ENCODE measurements at places on chromosomes 5 and 9.
A peak's percentile ranks its signal among the peaks of the same experiment; 100 is the strongest.

- DNase-seq = no peak
Measured at GRCh38 chr9:5784526-5785315, 48.2 kb downstream of the ERMP1 start.

- no peak for DNase-seq
Measured at GRCh38 chr5:160475864-160476438, 54.3 kb downstream of the PTTG1 start.

DNA sequence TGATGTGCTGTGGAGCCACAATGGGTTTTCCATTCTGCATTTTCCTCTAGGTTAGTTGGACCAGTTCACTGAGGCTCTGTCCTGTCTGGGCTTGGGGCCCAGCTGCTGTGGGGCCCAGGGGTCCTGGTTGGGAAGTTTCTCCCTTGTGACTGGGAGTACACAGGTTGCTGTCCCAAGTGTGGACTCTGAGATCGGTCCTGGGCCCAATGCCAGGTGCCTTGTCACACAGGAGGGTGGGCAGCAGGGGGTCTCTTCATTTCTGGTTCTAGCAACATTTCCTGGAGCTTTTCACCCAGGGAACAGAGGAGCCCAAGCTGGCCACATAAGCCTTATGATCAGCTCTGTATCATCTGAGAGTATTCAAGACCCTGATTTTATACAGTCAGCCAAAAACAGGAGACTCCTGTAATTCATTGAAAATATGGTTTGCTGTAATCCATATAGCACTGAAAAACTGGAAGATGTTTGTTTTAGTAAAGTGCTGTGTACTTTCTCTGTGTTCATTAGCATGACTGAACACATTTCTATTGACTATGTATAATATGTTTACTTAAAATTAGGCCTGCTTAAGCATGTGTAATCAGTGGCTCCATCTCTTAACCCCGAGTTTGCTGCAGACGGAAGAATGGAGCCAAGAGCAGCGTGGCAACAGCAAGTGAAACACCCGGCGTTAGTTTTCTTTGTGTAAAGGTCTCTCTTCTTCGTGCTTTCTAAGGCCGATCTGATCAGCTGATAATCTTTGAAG lies 62.5 kb downstream of the MVB12B start:
- no peak for DNase-seq

- DNase-seq = no peak
Measured at GRCh38 chr5:34484216-34484920, 171.8 kb upstream of the RAI14 start.

DNA sequence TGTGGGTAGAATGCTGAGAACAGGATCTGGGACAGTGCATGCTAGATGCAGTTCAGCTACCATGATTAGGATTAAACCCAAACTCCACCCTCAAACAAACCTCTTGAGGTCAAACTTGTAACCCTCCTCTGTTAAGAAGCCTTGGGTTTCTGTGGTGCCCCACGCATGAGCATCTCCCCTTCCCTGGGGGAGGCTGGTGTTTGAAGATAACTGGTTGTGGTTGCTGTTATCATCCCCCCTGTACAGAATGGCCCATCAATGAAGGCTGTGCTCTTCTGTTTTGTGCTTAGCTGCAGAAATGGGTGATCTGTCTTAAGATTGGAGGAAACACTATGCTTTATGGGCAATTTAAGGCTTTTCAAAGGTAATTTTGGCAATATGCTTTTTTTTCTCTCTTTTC lies 4.4 kb upstream of the DAB2IP start:
- DNase-seq = no peak

DNA sequence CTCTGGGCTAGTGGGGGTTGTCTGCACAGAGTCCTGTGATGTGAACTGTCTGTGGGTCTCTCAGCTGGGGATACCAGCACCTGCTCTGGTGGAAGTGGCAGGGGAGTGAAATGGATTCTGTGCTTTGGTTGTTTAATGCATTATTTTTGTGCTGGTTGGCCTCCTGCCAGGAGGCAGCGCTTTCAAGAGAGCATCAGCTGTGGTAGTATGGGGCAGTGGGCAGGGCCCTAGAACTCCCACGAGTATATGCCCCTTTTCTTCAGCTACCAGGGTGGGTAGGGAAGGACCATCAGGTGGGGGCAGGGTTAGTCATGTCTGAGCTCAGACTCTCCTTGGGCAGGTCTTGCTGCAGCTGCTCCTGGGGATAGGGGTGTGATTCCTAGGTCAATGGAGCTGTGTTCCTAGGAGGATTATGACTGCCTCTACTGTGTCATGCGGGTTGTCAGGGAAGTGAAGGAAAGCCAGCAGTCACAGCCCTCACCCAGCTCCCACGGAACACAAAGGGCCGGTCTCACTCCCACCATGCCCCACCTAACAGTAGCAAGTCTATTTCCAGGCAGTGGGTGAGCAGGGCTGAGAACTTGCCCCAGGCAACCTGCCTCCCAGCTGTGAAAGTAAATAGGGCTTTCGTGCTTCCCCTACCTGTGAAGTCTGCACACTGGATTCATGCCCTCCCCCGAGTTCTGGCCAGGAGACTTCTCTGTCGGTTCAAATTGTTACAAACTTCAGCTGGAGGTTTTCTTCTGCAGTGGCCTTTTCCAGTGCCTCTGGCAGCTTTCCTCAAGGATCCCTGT lies 25.7 kb upstream of the FAM81B start:
- DNase-seq = no peak

GRCh38 chr5:141529002-141529401 lies 40.1 kb downstream of the PCDHGC5 start:
- no peak for DNase-seq

- no peak for DNase-seq
Measured at GRCh38 chr5:155767470-155767869, 559.5 kb upstream of the SGCD start.

DNA sequence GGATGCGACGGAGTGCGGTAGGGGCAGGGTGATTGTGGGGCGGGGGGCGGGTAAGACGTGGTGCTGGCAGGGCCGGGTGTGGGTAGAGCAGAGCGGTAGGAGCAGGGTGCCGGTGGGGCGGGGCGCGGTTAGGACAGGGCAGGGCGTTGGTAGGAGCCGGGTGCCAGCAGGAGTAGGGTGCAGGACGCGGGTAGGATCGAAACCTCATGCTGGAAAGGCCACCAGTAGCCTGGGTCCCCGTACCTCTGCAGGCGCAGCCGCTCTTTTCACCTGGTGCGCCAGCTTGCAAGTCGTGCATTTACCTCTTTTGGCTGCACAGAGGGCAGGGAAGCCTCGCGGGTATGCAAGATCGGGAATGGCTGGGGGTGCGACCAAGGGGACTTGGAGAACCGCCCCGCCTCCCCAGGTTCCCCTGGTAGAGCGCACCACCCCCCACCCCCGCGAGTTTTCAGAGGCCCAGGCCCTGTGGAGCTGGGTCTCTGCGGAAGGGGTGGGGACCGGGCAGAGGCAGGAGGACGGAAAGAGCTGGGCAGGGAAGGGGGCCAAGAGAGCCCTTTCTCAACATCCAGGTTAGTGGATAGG lies 104.8 kb upstream of the SIMC1 start:
- DNase-seq = peak; percentile 36

GRCh38 chr5:100789694-100790093 lies 113.4 kb downstream of the ST8SIA4 start:
- no peak for DNase-seq

GRCh38 chr5:31794009-31794408 lies 155.1 kb downstream of the PDZD2 start:
- no peak for DNase-seq

DNA sequence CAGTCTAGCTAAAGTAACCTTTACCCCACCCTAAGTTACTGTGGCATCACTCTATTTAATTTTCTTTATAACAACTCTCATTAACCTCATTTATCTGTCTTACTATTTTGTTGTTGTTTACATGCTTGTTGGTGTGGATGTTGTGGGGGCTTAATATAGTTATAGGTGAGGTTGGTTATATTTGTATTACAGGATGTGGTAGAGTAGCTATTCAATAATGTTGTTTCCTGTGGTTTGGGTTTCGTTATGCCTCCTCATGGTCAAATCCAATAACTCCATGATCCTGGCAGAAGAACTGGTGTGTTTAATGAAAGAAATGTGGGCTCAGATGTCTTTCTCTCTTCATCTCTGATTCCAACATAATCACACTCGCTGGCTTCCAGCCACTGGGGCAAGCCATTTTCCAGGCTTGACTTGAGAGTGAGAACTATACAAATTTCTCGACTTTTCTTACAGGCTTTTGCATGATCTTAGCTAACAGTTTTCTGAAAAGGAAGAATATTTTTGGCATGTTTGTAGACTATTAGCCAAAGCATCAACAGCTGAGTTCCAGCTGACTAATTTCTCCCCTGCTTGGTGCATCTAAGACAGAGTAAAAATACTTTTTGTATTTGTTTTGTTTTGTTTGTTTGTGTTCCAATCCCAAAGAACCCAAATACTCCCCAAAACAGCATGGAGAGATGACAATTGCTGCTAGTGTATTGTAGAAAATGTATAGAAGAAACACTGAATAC lies 303.7 kb upstream of the PAPPA start:
- DNase-seq = no peak

GRCh38 chr5:76163111-76163628 lies 80.0 kb downstream of the SV2C start:
- DNase-seq = no peak

DNA sequence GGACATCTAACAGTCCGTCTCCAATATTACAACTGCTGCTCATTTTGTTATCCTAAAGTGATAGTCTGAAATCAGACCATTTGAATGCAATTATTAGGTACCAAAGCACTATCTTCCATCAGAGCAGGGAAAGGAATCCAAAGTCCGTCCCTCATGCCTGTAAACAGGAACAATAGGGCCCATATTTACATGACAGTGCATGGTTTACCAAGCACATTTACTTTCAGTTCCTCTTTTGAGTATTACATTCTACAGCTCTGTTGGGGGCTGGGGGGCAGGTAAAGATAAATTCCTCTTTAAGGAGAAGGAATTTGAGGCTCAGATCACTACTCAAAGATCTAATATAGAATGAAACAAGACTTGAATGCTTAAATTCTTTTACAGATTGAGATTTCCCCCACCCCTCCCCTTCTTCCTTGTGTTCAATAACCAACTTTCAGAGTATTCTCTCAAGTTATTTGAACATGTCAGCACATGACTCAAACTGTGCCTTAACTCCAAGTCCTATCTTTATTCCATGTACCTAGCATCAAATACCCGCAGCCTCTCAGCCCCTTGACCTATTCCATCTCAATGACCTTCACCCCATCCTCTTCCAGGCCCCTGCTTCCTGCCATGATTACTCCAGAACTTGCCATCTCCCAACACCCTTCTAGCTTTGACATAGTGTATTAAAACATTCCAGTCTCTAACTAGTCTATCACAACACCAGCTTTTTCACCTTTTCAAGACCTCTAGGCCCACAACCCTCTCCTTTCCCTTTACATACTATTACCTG lies 71.0 kb downstream of the BRINP1 start:
- no peak for DNase-seq

DNA sequence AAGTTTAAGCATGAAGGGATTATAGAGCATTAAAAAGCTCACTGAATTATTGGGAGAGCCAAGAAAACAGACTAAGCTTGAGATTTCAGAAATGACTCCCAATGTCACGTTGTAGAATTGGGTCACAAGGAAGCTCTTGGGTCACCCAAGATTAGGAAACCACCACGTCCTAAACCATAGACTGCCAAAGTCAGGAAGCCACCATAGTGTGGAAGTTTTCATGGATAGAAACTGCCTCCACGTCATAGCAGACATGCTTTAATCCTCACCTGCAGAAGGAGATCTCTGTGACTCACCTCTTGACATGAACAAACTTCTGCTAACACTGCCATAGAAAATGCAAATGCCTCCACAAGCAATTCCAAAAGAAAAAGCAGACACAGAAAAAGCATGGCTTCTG lies 106.3 kb downstream of the SLC1A3 start:
- DNase-seq = no peak

- no peak for DNase-seq
Measured at GRCh38 chr9:98567540-98568233, 141.0 kb downstream of the GABBR2 start.

DNA sequence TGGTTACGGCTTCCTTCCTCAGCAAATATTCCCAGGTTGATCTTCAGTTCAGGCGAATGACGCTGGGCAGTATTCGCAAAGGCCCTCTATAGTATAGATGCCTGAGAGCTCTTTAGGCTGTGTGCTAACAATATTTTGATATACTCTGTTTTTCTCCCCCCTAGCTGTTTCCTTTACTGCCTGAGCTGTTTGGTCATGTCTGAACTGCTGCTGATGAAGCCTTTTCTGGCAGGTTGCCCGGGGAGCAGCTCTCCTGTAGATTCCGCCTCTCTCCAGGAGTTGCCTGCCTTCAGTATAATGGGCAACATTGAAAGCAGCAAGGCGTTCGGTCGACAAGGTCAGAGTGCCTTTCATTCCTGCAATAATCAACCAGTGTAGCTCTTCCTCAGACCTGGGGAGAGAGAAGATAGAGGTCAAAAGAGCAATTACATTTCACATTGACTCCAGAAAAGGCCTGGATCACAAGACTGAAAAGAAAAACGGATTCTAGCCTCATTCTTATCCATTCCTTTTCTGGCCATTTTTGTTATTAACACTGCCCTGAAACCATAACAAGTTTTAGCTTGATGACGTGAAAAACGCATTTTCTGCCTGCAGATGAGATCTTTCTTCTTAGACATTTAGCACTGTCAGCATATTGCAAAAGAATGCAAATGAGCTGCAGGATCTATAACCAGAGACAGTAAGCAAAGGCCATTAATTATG lies 60.1 kb upstream of the ZNF608 start:
- DNase-seq = peak; percentile 31

DNA sequence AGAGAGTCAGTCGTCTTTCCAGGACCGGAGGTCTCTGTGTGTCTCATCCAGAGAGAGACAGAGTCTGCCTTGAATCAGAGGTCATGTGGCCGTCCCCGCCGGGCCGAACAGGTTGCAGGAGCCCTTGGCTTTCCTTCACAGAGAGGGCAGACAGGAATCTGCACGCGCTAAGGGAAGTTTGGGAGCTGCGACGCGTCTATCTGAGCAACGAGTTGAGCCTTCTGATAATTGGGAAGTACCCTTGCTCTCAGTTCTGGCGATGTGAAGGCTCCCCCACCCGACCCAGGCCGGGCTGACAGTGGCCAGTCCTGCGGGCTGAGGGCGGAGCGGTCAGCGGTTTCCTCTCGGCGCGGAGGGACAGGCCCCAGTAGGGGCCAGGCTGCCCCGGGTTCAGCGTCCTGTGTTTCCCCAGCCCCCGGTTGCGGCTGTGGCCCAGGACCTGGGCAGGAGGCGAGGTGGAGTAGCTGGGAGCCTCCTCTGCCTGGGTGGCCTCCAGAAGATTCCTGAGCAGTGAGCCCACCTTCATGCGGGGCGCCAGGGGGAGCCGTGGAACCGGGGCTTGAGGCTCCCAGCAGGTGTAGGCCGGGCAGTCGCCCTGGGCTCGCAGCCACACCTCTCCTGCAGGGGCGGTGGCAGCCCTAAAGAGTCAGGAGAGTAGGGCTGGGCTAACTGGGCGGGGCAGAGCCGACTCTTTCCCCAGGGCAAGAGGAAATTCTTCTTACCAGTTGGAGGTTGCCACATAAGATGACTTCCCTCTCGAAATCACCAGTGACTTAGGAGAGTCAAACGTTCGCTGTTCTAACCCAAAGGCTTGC lies 13.9 kb downstream of the NR2F1 start:
- peak; percentile 57 for DNase-seq
